Ovary (tissue), 10 donors: ENCODE measurements at places on chromosomes 13 and 19. TPM values are rescaled to one million over a fixed set of nuclear protein-coding genes. Genes with fewer than 3 reads are reported as not detected.

Gene KHSRP
- polyA plus RNA-seq, result 160 TPM

Gene UNC13A
- 0.38 TPM for polyA plus RNA-seq

Gene HMG20B
- polyA plus RNA-seq, result 71.0 TPM

Gene NLRP4
- polyA plus RNA-seq, result 0.37 TPM

Gene CHST8
- not detected for polyA plus RNA-seq

Gene ZFR2
- polyA plus RNA-seq, result not detected

Gene CAPNS1
- 424 TPM for polyA plus RNA-seq

Gene CD33
- 16.5 TPM for polyA plus RNA-seq

Gene NALCN
- 2.0 TPM for polyA plus RNA-seq
